A549 (cell line): ENCODE measurements at places on chromosomes 11 and 22.

DNA sequence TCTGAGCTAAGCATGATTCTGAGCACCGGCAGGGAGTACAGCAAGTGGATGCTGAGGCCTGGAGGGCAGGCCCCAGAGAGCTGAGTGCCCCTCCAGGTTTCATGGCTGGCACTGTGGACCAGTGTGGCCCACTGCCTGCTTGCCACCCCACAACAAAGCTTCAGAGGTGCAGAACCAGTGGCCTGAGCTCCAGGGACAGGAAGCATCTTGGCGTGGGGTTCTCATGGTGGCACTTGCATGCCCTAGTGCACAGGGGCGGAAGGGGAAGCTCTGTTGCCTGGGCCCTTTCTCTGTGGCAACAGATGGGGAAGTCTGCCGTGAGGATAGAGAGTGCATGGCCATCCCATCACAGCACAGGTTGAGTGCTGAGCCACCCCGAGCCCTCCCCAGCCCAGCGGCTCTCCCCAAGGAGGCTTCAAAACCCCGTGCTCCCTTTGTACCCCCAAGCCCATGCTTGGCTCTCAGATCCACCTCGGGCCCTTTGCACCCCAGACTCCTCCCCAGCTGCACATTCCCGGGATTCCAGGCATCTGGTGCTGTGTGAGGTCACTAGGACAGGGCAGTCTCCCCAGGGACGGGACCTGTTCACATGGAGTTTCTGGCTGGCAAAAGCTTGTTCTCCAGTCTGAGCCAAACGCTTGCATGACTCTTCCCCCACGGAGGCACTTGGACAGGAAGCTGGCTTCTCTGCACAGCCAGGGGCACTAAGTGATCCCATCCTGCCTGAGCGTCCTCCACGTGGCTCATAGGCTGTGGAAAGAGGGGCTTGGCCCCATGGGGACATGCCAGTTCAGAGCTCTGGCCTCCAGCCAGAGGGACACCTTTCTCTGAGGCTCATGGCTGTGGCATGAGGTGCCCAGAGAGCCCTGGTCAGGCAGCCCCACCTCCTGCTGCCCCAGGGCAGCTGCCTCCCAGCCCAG is 4.2 kb downstream of the SLC25A1 start:
- DNase-seq = no peak

DNA sequence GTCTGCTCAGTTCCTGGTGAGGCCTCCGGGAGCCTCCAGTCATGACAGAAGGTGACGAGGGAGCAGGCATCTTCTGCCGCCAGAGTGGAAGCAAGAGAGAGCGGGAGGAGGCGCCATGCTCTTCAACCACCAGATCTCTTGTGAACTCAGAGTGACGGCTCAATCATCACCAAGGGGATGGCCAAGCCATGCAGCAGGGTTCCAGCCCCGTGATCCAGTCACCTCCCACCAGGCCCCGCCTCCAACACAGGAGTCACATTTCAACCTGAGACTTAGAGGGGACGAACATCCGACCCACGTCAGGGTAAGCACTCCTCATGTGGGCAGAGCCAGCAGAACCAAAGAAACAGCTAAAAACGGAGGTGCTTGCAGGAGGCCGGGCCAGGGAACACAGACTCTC is 1470.5 kb downstream of the BRD1 start:
- DNase-seq = no peak

- no peak for DNase-seq
Measured at GRCh38 chr11:47332791-47333525, 19.5 kb downstream of the MYBPC3 start.

GRCh38 chr11:111697933-111698371 is 68.2 kb downstream of the PPP2R1B start:
- no peak for DNase-seq

GRCh38 chr11:64060861-64061444 is 25.2 kb downstream of the FLRT1 start:
- peak; percentile 34 for DNase-seq

GRCh38 chr11:65499713-65500386 is 1.0 kb downstream of the MALAT1 start:
- DNase-seq = no peak

GRCh38 chr11:73047773-73048371 is 94.2 kb downstream of the FCHSD2 start:
- no peak for DNase-seq

- DNase-seq = no peak
Measured at GRCh38 chr11:43943372-43943930, 1.0 kb downstream of the C11orf96 start.

DNA sequence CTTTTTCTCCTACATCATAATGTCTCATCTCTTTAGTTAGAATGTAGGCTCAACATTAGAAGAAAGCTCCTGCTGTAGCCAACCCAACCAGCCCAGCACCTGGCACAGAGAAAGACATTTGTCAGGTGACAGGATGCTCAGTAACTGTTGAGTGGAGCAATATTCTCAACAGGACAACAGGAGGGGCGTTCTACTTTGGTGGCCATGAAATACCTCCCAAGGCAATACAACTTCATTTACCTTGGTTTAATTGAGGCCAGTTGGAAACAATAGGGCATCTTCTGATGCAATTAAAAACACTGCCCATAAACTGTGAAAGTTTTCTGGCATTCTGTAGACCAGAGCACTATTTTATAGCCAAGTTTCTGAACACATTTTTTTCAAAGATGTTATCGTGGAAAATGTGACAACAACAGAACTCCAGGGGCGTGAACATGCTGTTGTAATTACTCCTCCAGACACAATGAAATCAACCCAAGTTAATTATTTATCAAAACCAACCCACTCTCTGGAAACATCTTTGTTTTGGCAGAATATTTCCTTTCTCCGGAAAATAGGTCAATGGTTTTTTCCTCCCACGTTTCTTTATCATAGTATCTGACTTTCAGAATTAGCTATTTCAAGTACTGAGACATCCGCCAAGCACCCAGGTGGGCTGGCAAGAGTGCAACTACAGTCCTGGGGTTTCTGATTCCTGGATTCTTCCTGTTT is 538.1 kb downstream of the SOX6 start:
- DNase-seq = no peak

DNA sequence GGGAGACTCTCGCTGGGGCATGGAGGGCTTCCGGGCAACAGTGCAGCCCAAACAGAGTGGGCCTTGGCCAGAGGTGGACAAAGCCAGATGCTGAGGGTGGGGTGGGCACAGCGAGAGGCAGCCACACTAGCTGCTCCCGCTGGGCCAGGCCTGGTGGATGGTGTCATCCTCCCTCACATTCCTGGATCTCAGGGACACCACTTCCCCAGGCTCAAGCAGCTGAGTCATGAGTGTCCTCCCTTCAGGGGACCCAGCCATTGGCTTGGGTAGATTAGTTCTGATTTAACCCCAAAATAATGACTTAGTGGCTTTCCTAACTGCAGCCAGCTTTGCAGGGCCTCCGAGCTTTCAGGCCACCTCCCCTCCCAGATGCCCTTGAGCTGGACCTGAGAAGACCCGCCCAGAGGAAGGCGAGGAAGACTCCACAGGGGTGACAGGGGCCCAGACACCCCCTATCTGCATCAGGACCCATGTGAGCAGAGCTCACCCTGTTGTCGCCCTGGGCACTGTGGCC is 25.9 kb upstream of the WNT7B start:
- peak; percentile 38 for DNase-seq

DNA sequence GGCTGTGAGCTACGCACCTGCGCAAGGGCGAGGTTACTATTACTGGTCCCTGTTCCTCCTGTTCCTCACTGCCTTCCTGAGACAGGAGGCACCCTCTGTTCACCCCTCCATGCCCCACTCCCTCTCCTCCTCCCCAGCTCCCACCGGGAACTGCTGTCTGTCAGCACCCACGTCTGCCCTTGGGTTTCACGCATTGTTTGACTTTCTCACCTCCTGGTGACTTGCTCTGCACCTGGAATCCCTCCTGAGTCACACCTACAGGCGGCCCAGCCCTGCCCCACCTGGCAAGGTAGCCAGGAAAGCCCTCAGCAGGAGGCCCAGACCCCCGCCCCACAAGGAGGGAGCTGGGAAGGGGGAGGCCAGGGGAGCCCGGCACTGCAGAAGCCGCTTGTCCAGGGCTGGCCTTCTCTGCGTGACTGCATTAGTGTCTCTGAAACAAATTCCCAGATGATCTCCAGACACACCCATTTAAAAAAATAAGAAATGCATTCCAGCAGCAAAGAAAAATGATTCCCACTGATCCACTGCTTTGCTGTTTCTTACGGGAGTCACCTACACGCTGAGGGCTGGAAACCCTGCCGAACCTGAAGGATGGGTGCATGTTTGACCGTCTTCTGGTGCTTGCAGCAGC is 86.4 kb downstream of the CELSR1 start:
- DNase-seq = no peak

DNA sequence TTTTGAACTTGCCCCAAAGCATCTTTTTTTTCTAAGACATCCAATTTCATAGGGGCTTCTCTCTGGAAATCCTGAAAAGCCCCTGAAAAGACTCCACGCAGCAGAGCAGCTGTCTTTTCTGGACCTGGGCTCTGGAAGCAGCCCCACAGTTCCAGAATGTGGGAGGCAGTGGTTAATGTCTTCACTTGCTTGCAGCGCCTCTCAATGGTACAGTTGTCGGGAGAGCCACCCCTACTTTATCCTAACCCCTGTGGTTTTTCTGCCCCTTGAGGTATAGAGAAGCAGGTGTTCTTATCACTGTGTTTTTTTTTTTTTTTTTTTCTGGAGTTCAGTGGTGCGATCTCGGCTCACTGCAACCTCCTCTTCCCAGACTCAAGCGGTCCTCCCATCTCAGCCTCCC is 83.4 kb upstream of the SORL1-AS1 start:
- no peak for DNase-seq

GRCh38 chr22:29370537-29370936 is 17.8 kb downstream of the AP1B1 start:
- DNase-seq = no peak

- no peak for DNase-seq
Measured at GRCh38 chr22:35598396-35598710, 18.8 kb downstream of the MB start.

GRCh38 chr11:11220786-11221185 is 132.3 kb downstream of the CSNK2A3 start:
- no peak for DNase-seq

DNA sequence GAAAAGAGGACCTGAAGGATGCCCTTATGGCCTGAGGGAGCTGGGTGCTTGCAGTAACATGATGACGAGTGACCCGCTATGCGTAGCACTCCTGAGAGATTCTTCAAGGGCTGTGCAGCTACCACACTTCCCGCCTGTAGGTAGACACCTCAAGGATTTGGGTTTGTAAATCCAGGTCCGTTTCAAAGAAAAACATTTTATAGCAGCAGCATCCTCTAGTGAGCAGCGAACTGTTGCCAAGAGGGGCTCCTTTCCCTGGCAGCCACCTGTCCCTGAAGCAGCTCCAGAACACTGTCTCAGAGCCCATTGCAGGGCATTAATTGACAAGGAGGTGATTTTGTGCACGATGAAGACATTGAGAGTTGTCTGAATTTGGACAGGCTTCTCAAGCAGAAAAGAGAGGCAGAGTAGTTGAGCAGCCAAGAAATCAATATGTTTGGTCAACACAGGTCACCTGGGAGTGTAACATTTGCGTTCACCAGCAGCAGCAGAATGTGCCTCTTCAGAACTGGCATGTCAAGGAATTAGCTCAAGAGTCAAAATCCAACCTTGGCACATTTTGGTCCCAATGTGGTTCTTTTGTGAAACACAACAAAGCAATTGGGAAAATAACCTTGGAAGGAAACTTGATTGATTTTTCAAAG is 209.8 kb upstream of the MTNR1B start:
- no peak for DNase-seq

DNA sequence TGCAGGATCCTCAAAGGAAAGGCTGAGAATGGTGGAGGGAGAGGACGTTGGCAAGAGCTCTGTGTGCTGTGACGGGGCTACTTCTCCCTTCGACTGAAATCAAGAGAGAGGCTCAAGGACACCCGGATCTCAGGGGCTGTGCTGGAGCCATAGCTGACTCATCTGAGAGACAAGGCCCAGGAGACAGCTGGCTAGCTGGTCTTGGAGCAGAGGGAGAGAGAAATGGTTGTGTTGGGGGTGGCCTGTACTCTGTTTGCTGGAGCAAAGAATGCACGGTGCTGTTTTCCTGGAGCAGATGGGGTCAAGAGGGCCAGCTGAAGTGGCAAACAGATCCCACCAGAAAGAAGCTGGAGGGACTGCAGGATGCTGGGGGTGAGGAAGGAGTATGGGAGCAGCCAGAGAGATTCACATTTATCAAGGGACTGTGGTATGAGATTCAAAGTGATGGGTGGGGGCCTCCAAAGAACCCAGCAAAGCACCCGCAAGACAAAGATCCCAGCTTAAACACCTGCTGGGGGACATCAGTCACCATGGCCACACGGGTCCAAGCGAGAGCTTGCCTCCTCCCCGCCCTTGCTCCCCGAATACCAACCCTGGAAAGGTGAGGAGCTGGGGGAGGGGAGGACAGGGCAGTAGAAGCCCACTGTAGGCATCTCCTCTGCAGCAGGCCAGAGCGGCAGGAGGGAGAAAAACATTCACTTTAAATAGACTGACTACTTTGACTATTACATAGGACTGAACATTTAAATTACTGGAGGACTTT is 40.8 kb downstream of the MAP6 start:
- DNase-seq = no peak

DNA sequence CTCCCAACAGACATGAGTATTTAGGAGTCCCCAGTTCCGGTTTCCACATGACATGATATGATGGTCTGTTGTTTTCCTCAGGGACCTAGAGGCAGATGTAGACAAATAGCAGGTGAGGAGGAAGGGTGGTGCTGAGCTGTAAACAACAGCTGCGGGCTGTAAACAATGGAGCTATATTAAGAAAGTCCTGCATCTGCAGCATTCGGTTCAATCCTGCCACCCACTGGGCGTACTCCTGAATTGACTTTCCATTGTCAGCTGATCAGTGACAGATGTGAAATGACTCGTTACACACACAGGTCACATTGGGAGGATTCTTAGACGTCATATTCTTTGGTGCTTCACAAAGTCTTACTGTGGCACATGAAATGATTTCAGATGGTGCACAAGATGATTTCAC is 26.8 kb upstream of the RAG1 start:
- no peak for DNase-seq
